Activated CD8-positive, alpha-beta memory T cell treated with anti-CD3 and anti-CD28 coated beads, Interleukin-2, amount 50 U/mL, for 48 hours (primary cell): ENCODE measurements at places on chromosomes 4 and X.

GRCh38 chr4:55561889-55562288 is 15.2 kb upstream of the CLOCK start:
- no peak for DNase-seq

DNA sequence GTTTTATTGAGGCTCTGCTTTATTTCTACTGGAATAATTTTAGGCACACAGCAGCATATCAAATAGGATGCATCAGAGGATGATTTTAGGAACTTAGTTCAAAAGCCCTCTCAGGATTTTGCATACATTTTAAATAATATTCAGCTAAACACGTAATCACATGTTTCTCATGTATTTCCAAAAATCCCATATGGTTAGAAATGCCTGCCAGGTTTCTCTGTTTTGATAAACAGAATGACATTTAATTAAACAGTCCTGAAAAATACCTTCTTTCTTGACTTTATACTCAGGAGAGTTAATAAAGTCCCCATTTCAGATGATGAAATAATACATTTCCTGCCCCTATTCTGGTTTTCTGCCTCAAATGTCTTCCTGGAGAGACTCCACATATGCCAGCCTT is 86.5 kb upstream of the AMELX start:
- DNase-seq: no peak

DNA sequence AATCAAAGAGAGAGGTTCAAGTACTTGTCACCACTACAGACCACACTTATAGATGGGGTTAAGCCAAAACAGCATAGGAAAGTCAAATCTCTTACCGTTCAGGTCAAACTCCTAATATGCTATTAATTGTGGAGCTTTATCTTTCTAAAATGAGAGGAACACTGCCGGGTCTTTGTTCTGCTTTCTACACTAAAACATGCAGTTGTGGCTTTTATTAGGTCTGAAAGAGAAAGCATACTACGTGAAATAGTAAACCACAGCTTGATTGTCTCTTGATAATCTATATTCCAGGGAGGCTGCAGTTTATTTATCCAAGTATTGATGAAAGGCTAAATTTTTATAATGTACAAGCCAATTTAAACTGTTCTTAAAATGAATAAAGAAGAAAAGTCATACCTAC is 12.3 kb upstream of the INPP4B start:
- no peak for DNase-seq

DNA sequence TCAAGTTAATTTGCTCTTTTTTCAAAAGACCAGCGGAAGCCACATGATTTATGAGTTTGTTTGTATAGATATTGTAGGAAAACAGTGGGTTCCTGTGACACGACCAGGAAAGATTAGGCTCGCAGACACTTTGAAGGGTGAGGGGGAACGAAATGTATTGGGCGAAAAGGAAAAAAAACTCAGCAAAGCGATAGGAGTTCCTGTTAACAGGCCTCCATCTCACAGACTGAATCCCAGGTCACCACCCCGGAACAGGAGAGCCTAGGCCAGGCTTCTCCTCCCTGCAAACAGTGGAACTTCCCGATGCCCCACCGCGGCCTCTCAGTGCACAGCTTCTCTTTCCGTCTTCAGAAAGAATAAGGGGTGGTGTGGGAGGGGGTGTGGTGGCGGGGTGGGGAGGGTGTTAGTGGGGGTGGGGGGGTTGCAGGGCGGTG is 181.8 kb upstream of the GPRIN3 start:
- DNase-seq: no peak

GRCh38 chrX:120205816-120206753 is 44.5 kb upstream of the ZBTB33 start:
- DNase-seq: no peak

DNA sequence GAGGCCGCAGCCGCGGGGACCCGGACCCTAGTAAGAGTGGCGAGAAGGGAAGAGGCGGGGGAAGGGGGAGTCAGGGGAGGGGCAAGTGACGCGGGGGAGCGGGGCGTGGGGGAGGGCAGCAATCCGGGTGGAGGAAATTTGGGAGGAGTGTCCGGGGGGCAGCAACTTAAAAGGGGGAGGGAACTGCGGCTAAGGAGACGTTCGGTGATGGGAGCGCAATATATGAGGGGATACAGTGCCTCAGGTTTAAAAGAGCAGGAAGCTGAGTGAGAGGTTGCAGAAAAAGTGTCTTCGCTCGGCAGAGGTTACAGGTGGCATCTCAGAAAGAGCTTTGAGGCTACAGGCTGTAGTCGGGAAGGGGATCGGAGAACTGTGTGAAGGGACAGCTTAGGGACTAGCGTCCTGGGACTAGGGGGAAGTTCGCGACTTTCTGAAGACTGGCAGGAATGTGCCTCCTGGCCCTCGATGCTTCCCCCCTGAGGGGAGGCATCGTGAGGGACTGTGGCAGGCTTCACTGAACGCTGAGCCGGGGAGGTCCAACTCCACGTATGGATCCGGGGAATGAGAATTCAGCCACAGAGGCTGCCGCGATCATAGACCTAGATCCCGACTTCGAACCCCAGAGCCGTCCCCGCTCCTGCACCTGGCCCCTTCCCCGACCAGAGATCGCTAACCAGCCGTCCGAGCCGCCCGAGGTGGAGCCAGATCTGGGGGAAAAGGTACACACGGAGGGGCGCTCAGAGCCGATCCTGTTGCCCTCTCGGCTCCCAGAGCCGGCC is 519 bp downstream of the FOXO4 start:
- no peak for DNase-seq

- DNase-seq: no peak
Measured at GRCh38 chr4:152165846-152166245, 370.0 kb downstream of the FBXW7 start.

- DNase-seq: no peak
Measured at GRCh38 chr4:32087211-32087610, 1367.0 kb downstream of the PCDH7 start.

DNA sequence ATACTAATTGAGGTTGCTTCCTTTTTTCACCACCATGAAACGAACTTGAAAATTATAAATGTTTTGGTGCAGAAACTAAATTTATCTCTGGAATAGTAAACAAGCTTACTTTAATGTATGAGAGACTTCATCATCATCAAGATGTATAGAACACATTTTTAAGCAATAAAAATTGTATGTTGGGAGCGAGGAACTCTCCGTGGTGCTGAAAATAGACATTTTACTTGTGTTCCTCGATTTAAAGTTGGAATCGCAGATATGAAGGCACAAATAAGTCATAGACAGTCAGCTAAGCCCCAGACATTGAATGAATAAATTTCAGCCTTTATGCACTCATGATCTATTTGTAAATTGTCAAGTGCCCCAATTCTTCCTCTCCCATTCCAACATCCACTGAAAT is 310.7 kb downstream of the STK32B start:
- DNase-seq: no peak

DNA sequence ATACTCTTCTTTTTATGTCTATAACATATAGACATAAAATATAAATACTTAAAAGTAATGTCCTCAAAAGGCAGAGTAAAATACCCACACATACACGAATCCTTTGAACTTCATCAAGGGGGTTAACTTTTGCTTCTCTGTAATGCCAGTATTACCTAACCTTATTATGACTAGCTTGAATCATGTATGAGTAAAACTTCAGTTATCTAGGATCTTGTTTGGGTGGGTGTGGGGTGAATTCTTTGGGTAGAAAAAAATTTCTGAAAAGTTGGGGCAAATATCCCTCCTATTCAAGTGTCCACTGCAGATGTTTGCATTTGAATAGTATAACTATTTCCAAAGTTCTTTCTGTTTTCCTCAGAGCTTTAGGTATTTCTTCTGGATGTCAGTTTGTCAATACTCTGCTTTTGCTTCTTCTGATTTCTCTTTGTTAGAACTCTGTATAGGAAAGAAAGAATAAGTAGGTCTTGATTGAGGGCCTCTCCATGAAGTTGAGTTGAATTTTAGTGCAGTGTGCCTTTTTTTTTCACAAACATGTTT is 173.8 kb downstream of the ADGRL3 start:
- DNase-seq: no peak

- no peak for DNase-seq
Measured at GRCh38 chrX:38347136-38347535, 5.3 kb upstream of the OTC start.

DNA sequence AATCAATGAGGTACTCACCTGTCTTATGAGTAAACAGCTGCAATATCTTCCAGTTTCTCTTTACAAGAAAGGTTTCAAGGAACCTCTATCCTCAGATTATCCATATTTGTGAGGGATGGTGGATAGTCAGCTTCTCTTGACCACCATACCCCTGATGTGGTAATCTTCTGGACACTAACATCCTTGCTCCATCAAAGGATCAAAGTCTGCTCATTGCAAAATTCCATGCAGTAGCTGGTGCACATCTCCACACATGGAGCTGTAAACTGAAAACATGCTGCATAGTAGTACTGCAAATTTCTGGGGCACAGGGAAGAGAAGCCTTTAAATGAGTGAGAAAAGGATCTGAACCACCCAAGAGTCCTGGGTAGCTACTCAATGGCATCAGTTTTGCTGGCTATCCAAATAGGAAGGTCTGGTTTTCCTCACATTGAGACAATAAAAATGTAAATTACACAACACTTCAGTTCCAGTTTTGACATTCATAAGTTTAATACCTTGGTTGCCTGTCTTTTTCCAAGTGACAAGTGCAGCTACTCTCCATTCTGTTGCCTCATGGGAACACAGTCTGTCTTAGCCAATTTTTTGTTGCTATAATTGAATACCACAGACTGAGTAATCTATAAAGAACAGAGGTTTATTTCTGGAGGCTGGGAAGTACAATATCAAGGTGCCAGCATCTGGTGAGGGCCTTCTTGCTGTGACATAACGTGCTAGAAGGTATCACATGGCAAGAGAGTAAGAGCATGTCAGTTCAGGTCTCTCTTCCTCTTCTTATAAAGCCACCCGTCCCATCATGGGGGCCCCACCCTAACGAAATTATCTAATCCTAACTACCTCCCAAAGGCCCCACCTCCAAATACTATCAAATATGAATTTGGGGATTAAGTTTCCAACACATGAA is 34.4 kb upstream of the ARHGEF6 start:
- DNase-seq: no peak

DNA sequence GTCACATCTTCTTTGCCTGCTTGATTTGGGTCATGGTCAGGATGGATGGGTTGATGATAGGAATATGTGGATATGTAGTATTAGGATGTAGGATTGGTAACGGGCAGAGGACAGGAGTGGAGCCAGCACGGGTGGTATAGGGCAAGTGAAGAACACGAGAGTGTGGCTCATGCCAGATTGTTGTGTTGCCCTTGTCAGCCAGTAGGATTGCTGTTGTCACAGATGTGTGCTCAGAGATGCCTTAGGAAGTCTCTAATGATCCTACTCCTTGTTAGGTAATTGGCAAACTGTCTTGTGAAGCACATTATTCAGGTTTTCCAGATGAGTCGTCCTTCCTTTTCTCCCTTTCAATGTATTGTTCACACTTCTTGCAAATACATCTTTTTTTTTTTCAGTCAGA is 5.5 kb downstream of the ATP10D start:
- DNase-seq: no peak
